ENCODE measurements at places on chromosomes 11 and 22.

- ATAC-seq, result no peak
Observed at GRCh38 chr11:47171061-47171838, 5.4 kb downstream of the ARFGAP2 start.

DNA sequence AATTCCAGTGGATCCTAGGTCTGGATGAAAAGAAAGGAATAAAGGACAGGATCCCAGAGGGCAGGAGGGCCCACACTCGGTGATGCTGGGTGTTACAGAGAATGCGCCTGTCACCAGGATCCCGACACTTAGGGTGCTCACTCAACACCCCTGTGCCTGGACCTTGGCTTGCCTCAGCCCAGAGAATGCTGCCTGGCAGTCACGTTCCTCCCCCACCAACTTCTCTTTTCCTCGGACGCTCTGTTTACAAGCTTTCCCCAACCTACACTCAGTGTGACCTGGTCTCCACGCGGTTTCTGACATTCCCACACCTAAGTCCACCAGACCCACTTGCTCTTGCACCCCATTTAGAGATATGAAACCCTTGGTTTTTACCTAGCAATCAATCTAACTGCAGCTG lies 38.0 kb upstream of the ETS1 start:
- no peak for ATAC-seq

DNA sequence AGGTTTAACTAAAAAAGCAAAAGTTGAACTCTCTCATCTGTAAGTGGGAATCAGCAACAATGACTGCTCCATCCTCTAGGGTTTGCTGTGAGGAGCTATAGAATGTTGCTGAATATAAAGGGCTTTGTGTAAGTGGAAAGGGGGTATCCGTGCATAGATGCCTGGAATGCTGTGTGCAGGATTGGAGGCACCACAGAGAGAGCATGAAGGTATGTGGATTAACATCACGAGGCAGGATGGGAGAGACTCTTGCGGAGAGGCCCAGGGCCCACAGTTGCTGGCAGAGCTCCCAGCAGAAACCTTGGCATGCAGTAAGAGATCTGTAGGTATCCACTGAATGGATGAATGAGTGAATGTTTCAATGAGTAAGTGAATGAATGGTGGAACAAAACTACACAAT lies 298.7 kb upstream of the DDI1 start:
- peak; percentile 27 for ATAC-seq

- ATAC-seq, result no peak
Observed at GRCh38 chr11:68552542-68552941, 92.0 kb downstream of the PPP6R3 start.

GRCh38 chr11:94134651-94135512 lies 6.2 kb downstream of the PANX1 start:
- peak; percentile 83 for ATAC-seq

DNA sequence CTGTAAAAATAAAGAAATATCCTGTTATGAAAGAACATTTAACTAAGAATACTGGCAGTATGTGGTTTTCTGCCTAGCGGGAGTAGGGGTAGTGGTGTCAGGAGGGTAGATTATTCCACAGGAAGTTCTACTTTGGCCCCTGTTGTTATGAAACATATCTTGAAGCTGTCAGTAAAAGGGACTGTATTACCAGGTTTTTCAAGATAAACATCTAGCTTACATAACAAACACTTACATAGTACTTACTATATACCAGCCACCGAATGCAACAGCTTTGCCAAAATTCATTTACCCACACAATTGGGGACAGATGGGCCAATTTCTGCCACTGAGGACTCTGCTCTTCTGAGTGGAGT lies 3.7 kb downstream of the TMEM123 start:
- no peak for ATAC-seq

GRCh38 chr11:96019810-96020747 lies 96.2 kb upstream of the MTMR2 start:
- ATAC-seq, result no peak

GRCh38 chr11:3969613-3970012 lies 114.1 kb downstream of the STIM1 start:
- no peak for ATAC-seq

DNA sequence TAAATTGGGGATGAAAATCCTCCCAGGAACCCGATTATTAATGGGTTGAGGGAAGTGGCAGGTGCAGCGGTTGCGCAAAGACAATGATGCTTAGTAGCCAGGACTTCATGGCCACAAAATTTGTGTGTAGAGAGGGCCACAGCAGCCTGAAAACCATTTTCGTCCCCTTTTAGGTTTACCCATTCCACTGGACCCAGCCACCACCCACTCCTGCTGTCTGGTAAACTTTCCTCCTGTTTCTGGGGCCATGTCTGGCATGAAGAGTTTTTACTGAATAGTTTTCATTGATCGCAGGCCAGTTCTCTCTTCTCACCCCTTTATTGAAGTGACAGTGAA lies 69.5 kb upstream of the SYT13 start:
- ATAC-seq, result peak; percentile 42

DNA sequence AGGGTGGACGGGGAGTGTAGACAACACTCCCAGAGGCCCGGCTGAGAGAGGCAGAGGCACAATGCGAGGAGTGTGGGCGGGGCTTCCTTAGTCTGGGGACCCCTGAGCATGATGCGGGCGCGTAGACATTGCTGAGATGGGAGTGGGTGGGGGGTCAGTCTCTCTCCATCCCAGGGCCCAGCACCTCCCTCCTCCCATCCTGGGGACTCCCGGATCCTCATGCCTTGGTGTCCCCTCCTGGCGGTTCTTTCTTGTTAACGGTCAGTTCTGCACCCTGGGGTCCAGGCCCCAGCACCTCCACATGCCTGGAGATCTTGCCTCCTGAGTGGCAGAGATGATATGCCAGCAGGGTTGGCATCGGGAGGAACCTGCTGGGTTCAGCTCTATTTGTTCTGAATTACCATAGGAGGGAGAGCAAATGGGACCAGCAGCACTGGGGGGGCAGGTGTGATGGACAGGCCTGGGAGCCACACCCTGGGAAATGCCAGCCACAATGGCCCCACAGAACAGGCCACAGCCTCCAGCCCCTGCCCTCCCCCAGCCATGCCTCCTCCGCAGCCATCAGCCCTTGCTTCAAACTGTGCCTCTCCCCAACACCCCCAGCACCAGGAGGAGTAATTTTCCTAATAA lies 55.7 kb downstream of the RTL6 start:
- no peak for ATAC-seq

DNA sequence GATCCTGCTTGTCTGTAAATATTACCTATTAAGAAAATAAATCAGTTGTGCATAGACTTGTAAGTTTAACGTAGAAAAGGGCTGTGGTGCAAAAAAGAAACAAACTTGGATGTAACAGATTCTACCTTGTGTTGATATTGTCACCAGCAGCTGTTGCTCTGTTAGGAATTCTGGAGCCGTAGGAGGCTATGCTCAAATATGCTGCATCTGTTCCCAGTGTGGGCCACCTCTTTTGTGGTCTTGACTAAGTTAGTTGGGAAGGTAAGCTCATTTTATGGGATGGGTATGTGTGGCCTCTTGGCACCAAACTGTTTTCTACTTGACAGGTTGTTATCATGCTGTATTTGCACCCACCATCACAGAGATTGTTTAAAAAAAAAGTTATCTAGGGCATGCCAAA lies 29.4 kb upstream of the RAG2 start:
- no peak for ATAC-seq
